ENCODE measurements at places on chromosomes 16 and 17.

- no peak for DNase-seq
Measured at GRCh38 chr17:28745786-28746411, 2.1 kb downstream of the TRAF4 start.

DNA sequence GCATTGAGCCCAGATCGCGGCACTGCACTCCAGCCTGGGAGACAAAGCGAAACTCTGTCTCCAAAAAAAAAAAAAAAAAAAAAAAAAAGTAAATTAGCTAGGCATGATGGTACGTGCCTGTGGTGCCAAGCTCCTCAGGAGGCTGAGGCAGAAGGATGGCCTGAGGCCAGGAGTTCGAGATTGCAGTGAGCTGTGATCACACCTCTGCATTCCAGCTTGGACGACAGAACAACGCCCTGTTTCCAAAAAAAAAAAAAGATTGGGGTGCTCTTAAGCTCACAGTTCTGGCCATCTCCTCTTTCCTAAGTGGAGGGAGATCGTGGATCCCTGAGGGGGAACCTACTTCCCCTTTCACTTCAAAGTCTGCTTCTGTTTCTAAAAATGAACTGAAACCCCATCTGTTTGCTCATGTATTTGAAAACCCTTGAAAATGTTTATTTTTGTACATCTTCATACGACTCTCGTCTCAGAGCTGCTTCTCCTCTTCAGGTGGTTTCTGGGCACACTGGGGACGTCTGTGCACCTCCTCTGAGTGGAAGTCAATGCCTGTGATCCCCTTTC lies 138.8 kb downstream of the PRKCA start:
- DNase-seq = no peak

DNA sequence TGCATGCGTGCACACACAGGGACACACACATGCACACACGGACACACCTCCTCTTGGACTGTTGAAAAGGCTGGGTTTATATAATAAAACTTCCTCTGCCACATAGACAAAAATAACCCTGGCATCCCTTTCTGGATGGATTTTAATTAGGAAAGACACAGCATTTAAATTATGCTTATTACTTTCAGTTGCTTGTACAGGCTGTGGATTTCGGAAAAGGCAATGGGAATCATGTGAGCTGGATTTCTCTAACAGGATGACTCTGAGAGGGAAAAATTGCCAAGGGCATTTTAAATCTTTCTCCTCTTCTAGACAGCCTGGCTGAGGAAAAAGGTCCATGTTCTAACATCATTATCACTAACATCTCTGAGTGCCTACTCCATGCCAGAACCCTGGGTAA lies 75.9 kb downstream of the HLF start:
- no peak for DNase-seq

- no peak for DNase-seq
Measured at GRCh38 chr16:76193906-76194615, 83.1 kb upstream of the CNTNAP4 start.

- DNase-seq = no peak
Measured at GRCh38 chr17:9792181-9792840, 919 bp upstream of the DHRS7C start.

All from fibroblast of skin of left biceps (primary cell).